ENCODE measurements at places on chromosomes 12 and 14.

GRCh38 chr14:50338587-50338986, 26.5 kb downstream of the DMAC2L start:
- no peak for DNase-seq

DNA sequence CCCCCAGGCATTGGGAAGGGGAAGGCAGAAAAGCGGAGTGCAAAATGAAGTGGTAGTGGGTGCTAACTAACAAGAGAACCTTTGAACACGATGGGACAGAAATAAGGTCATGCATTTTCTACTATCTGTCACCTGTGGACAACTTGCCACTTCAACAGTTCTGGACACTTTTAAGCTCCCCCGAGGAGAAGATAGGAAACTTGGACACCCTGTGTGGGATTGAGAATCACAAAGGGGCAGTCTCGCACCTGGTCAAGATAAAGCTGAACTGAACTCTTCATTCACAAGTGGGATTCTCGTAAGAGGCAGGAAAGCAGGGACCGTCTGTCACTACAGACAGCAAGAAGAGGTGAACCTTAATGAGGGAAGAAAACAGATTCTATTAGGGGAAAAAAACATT, 51.6 kb downstream of the EIF2S3B start:
- no peak for DNase-seq

- no peak for DNase-seq
These were observed 17.3 kb downstream of the GSG1 start for GRCh38 chr12:13085968-13086686.

- no peak for DNase-seq
These were observed 664 bp downstream of the LRFN5 start for GRCh38 chr14:41607304-41607775.

DNA sequence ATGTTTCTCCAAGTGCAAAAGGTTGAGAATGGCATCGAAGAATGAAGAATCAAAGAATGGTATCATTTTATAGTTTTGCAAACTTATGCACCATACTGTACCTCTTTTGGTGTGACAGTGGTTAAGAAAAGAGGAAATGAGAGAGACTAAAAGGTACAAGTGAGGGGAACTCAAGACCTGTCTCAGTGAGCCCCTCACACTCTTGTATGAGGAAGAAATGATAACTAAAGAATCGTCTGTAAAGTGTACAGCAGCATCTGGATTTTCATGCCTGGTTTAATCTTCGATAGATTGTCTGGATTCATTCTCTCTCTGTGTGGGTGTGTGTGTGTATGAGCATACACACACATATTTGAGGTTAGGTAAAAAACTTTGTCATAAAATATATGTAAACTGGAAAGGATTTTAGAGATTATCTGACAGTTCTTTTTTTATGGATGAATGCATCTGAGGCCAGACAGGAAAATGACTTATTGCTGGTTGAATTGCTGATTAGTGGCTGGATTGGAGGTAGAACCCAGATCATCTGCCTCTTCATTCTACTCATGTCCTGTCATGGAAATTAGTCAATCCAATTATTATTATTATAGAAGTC, 16.0 kb upstream of the SLC38A2 start:
- no peak for DNase-seq

GRCh38 chr12:5203274-5203673, 159.6 kb downstream of the KCNA5 start:
- no peak for DNase-seq

- no peak for DNase-seq
These were observed 12.7 kb upstream of the CCDC177 start for GRCh38 chr14:69587389-69587788.

DNA sequence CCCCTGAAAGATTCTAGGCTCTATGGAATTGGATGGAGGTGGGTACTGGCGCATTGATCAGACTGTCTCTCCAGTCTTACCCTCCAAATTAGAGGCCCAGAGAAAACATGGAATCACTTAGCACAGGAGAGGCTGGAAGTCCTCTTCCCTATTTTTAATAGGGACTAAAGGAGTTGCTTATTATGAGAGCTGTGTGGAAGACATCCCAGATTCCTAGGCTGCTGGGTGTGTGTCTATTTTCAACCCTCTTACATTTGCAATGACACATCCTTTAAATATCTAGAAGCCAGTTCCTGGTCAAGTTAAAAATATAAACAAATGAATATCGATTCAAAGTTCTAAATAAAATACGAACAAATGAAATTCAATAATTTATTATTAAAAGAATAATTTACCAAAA, 58.3 kb upstream of the ARID2 start:
- DNase-seq: no peak

- no peak for DNase-seq
These were observed 63.5 kb downstream of the GALNT16 start for GRCh38 chr14:69323266-69323998.

- no peak for DNase-seq
These were observed 6.3 kb upstream of the RIN3 start for GRCh38 chr14:92507174-92507768.

- DNase-seq: no peak
These were observed 60.3 kb downstream of the ATP2B1 start for GRCh38 chr12:89648211-89648930.

GRCh38 chr12:102965281-102966155, 8.0 kb downstream of the ASCL1 start:
- no peak for DNase-seq

DNA sequence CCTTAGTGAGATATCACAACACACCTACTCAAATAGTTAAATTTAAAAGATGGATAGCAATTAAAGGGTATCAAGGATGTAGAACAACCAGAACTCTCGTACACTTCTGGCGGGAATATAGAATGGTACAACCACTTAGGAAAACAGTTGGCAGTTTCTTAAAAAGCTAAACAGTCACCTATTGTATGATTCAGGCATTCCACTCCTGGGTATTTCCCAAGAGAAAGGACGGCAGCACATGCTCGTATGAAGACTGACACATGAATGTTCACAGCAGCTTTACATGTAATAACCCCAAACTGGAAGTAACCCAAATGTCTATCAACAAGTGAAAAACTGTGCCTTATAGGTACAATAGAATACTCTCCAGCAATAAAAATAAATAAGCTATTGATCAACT, 465.2 kb downstream of the VRK1 start:
- no peak for DNase-seq

DNA sequence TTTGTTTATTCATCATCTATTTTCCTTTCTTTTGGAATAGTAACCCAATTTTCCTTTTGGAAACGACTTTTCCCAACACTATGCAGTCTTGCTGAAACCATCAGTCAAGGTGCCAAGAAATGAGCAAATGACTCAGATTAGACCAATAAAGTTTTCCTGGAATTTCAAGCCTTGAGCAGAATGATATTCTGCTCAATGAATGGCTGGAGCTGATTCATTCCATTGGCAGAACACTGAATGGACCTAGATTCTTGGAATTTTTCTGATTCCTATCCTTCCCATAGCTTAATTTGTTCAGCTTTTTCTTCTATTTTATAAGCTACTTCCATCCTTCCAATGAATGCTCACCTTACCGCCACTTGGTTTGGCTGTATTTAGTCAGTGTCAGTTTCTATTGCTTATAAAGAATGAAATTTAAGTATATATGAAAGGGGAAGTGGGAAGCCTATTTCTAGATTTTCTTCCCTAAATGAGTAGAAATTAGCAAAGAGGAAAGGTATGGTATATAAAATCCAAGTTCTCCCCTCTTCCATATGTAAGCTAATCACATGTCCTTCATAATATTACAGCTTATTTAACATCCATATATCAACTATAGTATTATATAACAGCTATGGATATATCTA, 89.0 kb downstream of the C14orf39 start:
- DNase-seq: no peak

GRCh38 chr14:100994082-100994481, 90.6 kb upstream of the RTL1 start:
- DNase-seq: no peak

GRCh38 chr12:104750061-104750460, 208.0 kb downstream of the SLC41A2 start:
- DNase-seq: no peak

DNA sequence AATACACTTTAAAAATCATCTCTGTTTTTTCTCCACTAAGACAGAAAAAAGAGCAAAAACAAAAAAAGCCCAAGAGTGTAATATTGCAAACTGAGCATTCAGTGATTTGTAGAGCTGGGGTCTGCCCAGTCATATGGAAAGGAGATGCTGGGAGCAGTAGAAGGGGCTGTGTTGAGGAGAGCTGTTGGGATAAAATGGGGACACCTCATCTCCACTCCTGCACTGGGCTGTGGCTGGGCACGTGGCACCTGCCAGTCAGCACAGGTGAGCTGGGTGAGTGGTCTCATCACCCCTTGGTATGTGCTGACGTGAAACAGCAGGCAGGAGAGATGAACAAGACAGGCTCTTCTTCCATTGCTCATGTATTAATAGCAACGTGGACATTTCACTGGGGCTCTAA, 217.4 kb downstream of the C12orf42 start:
- DNase-seq: no peak
